ENCODE measurements at places on chromosomes 11 and 22.

DNA sequence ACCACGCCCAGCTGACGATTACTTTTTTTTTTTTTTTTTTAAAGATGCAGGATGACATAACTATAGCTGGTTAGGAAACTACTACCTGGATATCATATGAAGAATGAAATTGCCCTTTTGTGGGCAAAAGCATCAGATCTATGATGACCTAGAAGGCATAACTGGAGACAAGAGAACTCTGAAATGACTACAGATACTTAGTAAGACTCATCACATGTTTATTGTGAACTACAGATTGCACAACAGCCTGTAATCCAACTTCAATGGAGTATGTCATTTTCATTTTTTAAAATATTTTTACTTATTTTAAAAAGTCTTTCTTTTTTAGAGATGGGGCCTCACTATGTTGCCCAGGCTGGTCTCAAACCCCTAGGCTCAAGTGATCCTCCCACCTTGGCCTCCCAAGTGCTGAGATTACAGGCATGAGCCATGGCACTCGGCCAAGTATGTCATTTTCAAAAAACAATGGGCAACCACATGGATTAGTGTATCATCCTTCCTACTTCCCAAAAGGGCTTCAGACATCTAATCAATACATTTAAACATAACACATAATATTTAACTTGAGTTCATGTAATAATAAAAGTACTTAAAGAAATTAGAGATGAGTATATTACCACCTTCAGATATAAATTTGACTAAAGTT is 3.3 kb downstream of the MTMR2 start:
- no peak for DNase-seq

DNA sequence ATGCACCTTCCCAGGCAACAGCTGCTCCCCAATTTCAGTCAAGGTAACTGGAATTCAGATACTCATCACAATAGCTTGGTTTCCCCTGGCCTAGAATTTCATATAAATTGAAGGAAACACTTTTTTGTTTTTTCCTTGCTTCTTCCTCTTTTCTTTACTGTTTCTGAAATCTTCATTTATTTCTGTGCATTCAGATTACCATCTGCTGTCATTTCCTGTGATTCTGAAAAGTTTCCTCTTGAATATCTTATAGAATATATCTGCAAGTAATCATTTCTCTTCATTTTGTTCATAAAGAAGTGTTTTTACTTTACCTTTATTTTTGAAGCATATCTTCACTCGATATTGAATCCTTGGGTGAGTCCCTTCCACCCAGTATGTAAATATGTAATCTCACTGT is 85.3 kb downstream of the GAB4 start:
- DNase-seq: no peak

GRCh38 chr11:28615542-28615941 is 507.4 kb downstream of the METTL15 start:
- no peak for DNase-seq

- no peak for DNase-seq
Observed at GRCh38 chr11:30365793-30366517, 43.1 kb downstream of the ARL14EP start.

DNA sequence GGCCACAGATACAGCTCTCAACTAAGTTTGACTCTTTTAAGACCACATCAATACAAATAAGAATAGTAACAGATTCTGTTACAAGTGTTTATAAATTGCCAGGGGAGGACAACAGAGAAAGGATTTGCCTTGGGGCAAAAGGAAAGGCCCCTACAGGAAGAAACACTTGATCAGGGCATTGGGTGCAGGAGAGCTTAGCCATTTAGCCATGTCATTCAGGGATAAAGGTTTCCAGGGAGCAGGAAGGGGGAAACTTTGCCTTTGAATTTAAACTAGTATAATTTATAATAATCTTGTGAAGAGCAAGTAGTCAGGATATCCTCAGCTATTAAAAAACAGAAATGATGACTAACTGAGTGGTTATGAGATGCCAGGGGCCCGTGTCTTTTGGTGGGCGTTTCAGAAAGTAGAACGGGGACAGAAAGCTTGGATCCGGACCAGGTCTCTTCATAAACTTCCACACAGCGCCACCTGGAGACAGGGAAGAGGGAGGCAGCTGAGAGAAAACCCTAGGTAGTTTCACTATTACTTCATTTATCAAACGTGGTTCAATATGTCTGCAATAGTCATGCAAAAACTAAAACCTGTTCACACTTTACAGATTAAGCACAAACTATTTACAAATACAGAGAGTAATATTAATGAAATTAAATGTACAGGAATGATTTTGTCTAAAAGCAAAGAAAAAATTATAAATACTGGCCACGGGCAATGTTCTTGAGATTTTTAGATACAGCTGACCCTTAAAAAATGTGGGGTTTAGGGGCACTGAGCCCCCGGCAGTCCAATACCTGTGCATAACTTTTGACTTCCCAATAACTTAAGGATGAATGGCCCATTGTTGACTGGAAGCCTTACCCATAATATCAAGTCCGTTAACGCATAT is 11.0 kb upstream of the SLC5A4 start:
- peak; percentile 39 for DNase-seq

GRCh38 chr11:102422817-102423712 is 29.5 kb downstream of the TMEM123 start:
- peak; percentile 22 for DNase-seq

All from hippocampal formation (tissue), 2 donors.